B cell (primary cell): ENCODE measurements at places on chromosomes 3 and 15. TPM values are rescaled to one million over a fixed set of nuclear protein-coding genes. Genes with fewer than 3 reads are reported as not detected.

The IMPG2 gene
- total RNA-seq: 0.44 and 0.53 TPM in 2 replicates

The FSIP1 gene
- total RNA-seq: 0.44 and 0.49 TPM in 2 replicates

The NEO1 gene
- 3.9 and 5.6 TPM in 2 replicates for total RNA-seq

The UROC1 gene
- not detected in 2 replicates for total RNA-seq

The JMJD7 gene
- total RNA-seq: 41.1 and 43.9 TPM in 2 replicates

The ANKRD63 gene
- 0.25 and 0.44 TPM in 2 replicates for total RNA-seq

The FOXB1 gene
- total RNA-seq: not detected in 2 replicates

The CFAP161 gene
- total RNA-seq: not detected in 2 replicates

- H3K4me1 ChIP-seq: peaks cover 25% of the 10 kb centered on the region
- H3K27me3 ChIP-seq: no peaks in the 10 kb centered on the region
- no peak overlapping the region for H3K27ac ChIP-seq
- no peak overlapping the region for H3K4me3 ChIP-seq
Observed at GRCh38 chr3:87270908-87271700, 5.3 kb downstream of the POU1F1 start.

DNA sequence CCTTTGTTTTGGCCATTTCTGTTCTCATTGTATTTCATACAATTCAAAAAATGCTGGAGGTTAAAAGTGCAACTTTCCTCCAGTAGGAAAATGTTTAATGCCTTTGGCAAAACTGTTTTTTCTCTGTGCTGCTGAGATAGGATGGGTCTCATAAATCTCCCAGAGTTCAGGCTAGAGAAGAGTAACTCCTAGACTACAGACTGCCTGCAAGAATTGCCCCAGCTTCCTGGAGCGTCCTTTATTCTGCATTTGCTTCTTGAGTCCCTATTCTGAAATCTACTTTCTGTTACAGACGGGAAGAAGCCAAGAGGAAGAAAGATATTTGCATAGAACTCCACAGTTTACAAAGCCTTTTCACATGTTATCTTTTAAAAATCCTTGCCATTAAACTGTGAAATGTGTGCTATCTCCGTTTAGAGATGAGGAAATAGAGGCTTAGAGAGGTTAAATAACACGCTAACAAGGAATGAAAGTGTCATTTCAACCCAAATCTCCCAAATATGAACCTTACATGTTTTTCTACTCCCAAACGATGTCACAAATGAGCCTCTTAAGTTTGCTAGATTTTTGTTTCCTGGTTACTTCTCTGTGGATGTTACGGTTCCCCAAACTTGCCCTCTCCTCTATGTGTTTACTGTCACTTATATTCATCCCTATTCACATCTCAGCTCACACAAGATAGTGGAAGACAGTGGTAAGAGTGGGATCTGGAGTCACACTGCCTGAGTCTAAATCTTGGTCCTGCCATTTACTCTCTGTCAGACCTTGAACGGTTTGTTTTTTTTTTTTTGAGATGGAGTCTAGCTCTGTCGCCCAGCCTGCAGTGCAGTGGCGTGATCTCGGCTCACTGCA is 17.4 kb downstream of the NANOGP8 start:
- no peaks in the 10 kb centered on the region for H3K4me1 ChIP-seq
- DNase-seq: no peak
- H3K4me3 ChIP-seq: no peak overlapping the region
- H3K27ac ChIP-seq: no peak overlapping the region

DNA sequence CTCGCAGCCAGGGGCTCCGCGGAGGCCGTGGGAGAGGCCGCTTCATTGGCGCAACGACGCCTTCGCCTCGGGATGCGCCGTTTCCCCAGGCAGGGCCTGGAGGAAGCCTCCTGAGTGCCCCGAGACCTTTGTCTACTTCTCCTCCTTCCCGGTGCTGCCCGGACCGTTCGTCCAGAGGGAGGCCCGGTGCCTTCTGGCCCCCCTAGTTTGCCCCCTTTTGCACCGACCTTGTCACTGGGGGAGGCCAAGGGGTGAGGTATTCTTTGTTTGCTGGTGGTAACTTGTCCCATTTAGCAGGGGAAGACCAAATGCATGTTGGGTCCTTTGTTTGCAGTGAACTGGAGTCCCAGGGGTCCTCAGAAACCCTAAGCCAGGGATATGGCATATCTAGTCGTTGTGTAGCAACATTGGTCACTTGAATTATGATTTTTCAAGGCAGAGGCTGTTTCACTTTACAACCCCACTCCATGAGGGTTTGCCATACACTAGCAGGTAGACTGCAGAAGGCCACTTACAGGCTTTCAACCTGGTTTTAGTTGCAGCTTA is 615 bp downstream of the DHX30 start:
- peak overlapping the region; percentile 52 for H3K27ac ChIP-seq

DNA sequence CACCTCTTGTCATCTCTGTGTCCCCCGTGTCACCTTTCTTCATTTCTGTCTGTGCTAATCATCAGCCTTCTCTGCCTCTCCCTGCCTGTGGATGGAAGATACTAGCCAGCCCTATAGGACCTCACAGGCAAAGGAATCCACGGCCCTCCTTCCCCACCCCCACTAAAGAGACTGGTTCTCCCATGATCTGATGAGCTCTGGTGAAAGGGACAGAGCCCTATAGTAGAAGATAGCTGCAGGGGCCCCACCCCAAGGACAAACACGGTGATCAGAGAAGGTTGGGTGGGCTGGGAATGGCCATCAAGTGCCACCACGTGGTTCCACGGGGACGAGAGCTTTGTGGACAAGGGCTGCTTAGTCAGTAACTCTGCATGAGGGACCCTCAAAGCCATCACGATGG is 27.8 kb upstream of the RASA2 start:
- H3K27me3 ChIP-seq: no peaks in the 10 kb centered on the region
- H3K4me3 ChIP-seq: no peak overlapping the region
- no peaks in the 10 kb centered on the region for H3K36me3 ChIP-seq
- no peak overlapping the region for H3K27ac ChIP-seq
- DNase-seq: no peak

DNA sequence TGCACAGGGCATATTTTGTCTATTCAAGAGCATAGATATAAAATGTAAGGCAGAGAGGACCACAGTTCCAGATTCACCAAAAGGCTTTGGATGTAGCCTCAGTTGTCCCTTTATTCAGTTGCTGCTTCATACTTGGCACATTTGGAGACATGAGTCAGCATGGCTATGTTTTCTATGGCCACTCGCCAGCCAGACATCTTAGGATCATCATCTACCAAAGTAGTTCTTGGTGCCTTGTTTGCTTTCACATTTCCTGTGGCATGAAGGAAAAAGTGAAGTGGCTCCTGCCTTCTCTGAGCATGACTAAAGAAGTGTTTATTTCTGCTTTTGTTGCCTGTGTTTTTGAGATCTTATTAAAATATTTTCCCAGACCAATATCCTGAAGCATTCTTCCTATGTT is 7.2 kb downstream of the SUSD5 start:
- H3K27me3 ChIP-seq: no peaks in the 10 kb centered on the region
- no peak overlapping the region for H3K4me3 ChIP-seq
- DNase-seq: no peak
- H3K27ac ChIP-seq: no peak overlapping the region
- H3K4me1 ChIP-seq: no peaks in the 10 kb centered on the region

DNA sequence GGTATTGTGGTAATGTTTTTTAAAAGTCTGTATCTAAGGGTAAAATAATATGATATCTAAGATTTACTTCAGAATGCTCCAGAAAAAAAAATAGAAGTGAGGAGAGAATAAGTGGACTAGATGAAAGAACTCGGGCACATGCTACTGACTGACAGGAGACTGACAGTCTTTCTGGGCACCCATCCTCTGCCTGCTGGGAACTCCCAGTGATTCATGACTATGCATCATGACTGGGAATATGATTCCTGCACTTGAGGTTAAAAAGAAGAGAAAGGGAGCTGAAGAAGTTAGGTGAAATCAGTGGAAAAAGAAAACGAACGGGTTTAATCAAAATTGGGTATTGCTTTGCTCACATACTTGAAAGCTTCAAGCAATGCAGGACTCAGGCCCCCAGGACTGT is 35.7 kb upstream of the SPSB4 start:
- no peaks in the 10 kb centered on the region for H3K36me3 ChIP-seq
- H3K4me3 ChIP-seq: no peak overlapping the region
- H3K27me3 ChIP-seq: peaks cover under 1% of the 10 kb centered on the region
- no peak for DNase-seq
- no peak overlapping the region for H3K27ac ChIP-seq

- no peak for DNase-seq
- H3K27ac ChIP-seq: no peak overlapping the region
- H3K36me3 ChIP-seq: peaks cover 10% of the 10 kb centered on the region
Observed at GRCh38 chr3:42077785-42078184, 13.4 kb upstream of the TRAK1 start.

DNA sequence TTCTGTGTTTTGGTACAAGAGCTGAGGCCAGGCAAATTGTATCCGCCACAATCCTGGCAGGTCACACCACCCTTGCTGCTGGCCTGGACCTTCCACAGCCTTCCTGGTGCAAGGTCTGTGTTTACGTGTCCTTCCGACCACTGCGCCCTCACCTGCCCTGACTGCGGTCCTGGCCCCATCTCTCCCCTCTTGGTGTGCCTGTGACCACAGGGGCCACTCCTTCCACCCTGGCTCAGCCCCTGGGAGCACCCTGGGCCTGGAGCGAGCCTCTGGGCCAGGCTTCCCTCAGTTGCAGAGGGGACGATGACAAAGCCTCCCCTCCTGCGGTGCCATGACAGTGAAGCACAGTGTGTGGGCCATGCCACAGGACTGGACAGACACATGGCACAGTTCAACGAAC is 104.5 kb downstream of the PLXNA1 start:
- H3K27me3 ChIP-seq: no peaks in the 10 kb centered on the region
- no peaks in the 10 kb centered on the region for H3K36me3 ChIP-seq
- no peak overlapping the region for H3K4me3 ChIP-seq
- H3K27ac ChIP-seq: no peak overlapping the region

GRCh38 chr15:27339138-27339537 is 368.2 kb downstream of the GABRG3 start:
- no peaks in the 10 kb centered on the region for H3K4me1 ChIP-seq
- H3K27me3 ChIP-seq: no peaks in the 10 kb centered on the region
- no peak for DNase-seq
- H3K36me3 ChIP-seq: no peaks in the 10 kb centered on the region
- no peak overlapping the region for H3K27ac ChIP-seq

DNA sequence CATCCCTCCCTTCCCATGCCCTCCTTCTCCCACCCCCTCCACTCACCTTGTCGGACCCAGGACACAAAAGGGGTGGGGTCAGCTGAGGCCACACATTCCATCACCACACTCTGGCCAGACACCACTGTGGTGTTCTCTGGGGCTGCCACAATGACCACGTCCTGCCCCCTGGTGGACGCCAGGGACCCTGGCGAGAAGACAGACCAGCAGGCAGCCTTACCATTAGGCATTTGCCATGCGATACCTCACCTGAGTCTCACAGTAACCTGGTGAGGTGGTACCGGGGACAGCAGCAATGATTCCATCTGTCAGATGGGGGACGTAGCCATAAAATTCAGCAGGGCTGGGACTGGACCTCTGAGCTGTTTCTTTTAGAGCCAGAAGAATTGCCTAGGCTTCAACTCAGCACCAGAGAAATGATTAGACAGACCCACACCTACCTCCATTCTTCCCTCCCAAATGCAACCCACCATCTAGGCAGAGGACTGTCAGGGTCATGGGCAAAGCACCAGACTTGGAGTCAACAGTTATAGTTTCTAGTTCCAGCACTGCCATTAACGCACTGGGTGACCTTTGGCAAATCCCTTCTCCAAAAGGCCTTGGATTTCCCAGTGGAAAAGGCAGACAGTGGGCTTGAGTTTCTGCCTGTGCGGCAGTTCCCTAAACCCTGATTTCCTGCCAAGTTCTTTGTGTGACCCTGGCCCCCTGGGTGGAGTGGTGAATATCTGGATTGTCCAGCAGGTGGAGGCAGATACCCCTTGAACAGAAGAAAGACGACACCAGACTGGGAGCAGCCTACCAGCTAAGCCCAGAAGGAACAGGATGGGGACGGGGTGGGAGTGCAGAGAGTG is 21.8 kb downstream of the IGDCC4 start:
- H3K4me1 ChIP-seq: peaks cover 10% of the 10 kb centered on the region
- H3K27ac ChIP-seq: no peak overlapping the region
- H3K4me3 ChIP-seq: no peak overlapping the region
- peak; percentile 54 for DNase-seq
- H3K36me3 ChIP-seq: no peaks in the 10 kb centered on the region

- H3K36me3 ChIP-seq: no peaks in the 10 kb centered on the region
- no peak for DNase-seq
- no peaks in the 10 kb centered on the region for H3K27me3 ChIP-seq
- H3K4me3 ChIP-seq: no peak overlapping the region
- H3K27ac ChIP-seq: no peak overlapping the region
Observed at GRCh38 chr3:9806688-9807589, 3.1 kb upstream of the TTLL3 start.

GRCh38 chr15:50576166-50576565 is 29.7 kb upstream of the USP50 start:
- no peak for DNase-seq
- no peak overlapping the region for H3K27ac ChIP-seq
- no peak overlapping the region for H3K4me3 ChIP-seq
- no peaks in the 10 kb centered on the region for H3K4me1 ChIP-seq

GRCh38 chr3:94416768-94417167 is 353.9 kb downstream of the NSUN3 start:
- H3K36me3 ChIP-seq: no peaks in the 10 kb centered on the region
- H3K27me3 ChIP-seq: no peaks in the 10 kb centered on the region
- H3K27ac ChIP-seq: no peak overlapping the region
- H3K4me1 ChIP-seq: no peaks in the 10 kb centered on the region

DNA sequence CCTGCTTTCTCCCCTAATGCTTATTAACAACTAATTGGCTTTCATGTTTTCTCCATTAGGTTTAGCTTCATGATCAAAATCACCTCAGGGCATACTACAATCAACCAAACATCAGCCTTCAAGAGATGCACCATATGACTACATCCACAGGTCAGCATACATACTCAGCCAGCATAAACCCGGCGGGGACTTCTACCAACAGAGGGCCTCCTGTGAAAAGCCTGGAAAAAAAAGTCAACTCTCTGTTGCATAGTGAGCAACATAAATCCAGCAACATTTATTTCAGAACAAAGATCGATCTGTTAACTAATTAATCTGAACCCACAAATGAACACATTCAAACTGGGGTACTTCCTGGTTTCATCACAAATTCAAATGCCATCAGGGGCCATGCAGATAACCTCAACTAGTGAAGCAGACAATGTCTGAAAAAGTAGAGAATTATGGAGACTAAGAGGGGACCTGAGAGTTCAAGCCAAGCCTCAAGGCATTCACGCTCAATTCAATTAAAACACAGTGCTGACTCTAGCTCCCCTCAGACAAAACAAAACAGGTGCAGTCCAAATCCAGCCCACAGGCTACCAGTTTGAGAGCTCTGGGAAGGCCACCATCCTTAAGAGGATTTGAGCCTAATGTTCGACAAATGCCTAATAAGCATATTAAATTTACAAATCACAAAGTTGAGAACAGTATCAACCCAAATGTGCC is 124.5 kb downstream of the MAGI1 start:
- no peaks in the 10 kb centered on the region for H3K36me3 ChIP-seq
- no peak overlapping the region for H3K4me3 ChIP-seq
- no peak overlapping the region for H3K27ac ChIP-seq
- H3K4me1 ChIP-seq: no peaks in the 10 kb centered on the region
- H3K27me3 ChIP-seq: no peaks in the 10 kb centered on the region

- no peaks in the 10 kb centered on the region for H3K27me3 ChIP-seq
- H3K27ac ChIP-seq: no peak overlapping the region
- DNase-seq: no peak
- H3K4me3 ChIP-seq: no peak overlapping the region
- no peaks in the 10 kb centered on the region for H3K4me1 ChIP-seq
- peaks cover 15% of the 10 kb centered on the region for H3K36me3 ChIP-seq
Observed at GRCh38 chr15:88509964-88510363, 36.5 kb downstream of the DET1 start.

GRCh38 chr15:56537881-56538280 is 72.9 kb upstream of the MNS1 start:
- no peak overlapping the region for H3K27ac ChIP-seq
- H3K4me3 ChIP-seq: no peak overlapping the region
- no peaks in the 10 kb centered on the region for H3K36me3 ChIP-seq
